NCI-H1436 (cell line): ENCODE measurements at places on chromosomes 1 and 21.

DNA sequence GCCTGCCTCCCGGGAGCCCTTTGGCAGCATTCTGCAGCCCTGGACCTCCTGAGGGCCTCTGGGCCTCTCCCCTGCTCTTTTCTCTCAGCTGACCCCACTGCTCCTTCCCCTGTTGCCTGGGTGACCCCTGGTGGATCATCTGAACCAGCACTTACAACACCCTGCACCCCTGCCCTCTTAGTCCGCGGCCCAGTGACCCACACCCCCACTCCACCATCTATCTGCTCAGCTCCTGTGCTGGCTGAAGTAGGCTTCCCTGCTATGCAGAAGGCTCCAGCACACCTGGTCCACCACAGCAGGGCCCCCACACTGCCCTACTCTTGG lies 74.0 kb downstream of the DMRTA2 start:
- DNase-seq = no peak

DNA sequence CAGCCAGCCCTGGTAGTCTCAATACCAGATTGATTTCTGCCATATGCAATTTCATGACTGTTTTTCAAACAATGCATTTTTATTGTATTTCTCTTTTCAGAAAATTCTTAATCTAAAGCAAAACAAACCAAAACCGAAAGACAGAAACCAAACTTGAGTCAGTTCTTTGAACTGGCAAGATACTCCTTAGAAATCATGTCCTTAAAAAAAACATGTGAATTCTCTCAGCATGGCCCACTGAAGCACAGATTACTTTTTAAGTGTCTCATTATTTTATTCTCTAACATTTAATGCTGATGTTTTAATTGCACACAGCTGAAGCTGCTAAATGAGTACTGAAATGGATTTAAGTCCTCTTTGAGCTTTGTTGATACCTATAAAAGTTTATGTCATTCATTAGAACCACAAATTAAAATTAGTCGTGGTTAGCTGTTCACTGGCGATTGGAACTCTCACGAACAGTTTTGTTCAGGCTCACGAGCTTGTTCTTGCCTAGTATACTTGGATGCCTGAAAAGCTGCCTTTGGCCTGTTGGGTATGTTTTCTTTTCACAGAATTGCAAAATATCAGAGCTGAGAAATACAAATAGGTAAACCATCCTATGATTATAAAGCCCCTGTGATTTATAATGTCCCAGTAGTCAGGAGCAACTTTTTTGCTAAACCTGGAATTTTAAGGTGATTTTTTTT lies 87.5 kb downstream of the CAMTA1 start:
- DNase-seq = no peak

DNA sequence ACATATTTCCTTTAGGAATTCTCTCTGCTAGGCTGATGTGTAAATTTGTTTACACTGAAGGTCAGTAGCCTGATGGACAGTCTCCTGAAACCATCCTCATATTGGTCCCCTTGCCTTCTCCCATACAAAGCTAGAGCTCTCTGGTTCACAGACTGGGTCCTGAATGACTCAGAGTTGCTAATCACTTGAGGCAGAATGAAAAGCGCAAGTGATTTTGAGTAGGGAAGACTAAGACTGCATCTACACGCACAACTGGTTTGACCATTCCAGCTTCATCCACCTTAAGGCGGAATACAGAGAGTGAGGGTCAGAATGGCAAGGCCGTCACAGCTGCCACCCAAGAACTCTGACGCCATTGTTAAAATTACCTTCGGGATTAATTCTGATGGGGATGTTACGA lies 70.2 kb upstream of the KIF26B start:
- no peak for DNase-seq

GRCh38 chr1:89487972-89488371 lies 36.7 kb upstream of the LRRC8B start:
- no peak for DNase-seq

- no peak for DNase-seq
Observed at GRCh38 chr21:45297329-45297728, 9.6 kb upstream of the POFUT2 start.
